ENCODE measurements at places on chromosomes 6 and 20.

- DNase-seq = peak; percentile 47
These were observed 38.4 kb upstream of the SPTLC3 start for GRCh38 chr20:12970372-12970821.

DNA sequence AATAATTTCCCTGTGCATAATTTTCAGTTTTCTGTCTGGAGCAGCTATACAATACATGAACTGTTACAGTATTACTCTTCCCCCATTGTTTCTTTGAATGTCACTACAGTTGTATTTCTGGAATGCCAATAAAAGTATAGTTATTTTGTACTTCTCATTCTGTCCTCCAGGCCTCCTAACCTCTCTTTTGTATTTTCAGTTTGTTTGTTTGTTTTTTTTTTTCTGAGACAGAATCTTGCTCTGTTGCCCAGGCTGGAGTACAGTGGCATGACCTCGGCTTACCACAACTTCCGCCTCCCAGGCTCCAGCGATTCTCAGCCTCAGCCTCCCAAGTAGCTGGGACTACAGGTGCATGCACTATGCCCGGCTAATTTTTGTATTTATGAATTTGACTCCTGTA lies 16.8 kb upstream of the ARID1B start:
- DNase-seq = no peak

DNA sequence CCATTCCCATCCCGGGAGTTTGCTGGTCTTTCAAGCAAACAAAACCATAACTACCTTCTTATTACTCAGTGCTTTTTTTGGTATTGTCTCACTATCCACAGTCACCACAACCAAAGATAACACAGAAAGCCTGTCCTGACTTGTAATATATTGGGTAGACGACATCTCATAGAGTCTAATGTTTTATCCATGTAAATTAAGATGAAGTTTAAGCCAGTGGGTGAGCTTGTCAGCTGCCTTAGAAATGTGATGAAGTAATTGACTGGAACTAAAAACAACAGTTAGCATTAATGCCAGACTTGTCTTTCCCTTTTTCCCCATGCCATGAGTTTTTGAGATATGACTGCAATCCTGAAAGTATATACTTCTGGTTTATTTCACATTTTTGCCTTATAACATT lies 282.7 kb upstream of the PRDM1 start:
- DNase-seq = no peak

DNA sequence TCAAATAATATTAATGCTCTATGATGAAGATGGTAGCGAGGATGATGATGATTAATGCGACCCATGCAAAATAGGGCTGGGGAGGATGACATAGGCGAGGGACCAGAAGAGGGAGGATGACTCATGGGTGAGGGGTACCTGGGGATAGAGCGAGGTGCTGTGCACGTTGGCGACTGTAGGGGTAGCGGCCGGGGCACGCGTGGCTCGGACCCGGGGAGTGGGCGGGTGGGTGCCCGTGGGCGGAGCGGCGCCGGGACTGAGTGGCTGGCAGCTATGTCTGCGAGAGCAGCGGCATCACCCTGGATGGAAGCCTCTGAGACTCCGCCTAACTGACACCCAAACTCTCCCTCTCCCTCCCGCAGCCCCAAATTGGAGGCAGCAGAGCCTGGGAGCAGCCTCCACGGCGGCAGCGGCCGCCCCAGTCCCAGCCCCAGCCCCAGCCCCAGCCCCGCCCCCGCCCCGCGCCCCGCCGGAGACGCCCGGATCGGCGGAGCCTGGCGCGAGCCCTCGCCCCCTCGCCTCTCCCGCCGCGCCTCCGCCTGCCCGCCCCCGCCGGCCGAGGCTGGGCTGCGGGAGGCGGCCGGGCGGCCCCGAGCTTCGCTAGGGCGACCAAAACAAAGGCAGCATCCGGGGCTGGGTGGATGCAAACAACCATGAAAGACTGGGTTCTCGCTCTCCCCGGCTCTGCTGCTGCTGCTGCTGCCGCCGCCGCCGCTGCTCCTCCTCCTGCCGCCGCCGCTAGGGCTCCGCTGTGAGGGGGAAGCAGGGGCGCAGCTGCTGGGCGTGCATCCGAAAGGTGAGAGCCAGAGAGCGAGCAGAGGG lies at the start of gene RIMS1:
Gene RIMS1 (plus strand): TSS at position 367 of the 822 bp plus-strand sequence. CDS start 474 bp downstream, outside the sequence.
- peak; percentile 68 for DNase-seq

DNA sequence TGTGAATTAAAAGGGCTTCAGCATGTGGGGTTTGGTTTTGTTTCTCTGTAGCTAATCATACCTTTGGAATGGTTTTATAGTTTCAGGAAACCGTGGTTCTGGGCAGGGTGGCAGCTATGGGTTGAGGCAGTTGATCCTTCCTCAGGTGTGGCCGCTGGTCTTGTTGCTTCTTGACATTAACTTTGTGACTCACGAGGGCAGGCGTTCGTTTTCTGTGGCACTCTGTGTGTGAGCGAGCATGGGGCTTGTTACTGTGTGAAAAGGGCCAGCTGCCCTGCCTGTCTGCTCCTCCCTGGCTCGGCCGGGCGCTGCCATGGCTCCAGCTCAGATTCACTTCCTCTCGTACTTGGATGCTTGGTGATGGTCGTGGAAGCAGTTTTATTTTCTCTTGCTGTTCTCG lies 16.2 kb downstream of the DNAJC5 start:
- peak; percentile 73 for DNase-seq

- DNase-seq = no peak
These were observed 12.0 kb upstream of the THBS2 start for GRCh38 chr6:169265486-169266131.

DNA sequence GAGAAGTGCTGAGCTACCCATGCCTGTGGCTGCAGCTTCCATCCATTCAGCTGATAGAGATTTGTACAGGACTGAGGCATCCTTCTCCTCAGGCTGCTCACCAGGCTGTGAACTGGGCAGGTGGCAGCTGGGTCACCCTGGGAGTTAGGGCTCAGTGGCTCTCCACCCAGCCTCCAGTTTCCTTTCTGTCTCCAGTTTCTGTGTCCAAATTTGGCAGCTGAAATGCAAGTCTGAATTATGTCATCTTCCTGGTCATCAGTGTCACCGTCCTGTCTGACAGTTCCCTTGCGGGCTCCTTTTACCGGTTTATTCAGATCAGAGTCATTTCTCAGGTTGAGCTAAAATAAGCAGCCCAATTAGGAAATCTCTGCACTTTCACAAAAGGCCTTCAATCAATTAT lies 93.3 kb downstream of the EDN1 start:
- no peak for DNase-seq

Measured in AG20443 (cell line).